GM19239 (cell line): ENCODE measurements at places on chromosomes 3 and 15.

DNA sequence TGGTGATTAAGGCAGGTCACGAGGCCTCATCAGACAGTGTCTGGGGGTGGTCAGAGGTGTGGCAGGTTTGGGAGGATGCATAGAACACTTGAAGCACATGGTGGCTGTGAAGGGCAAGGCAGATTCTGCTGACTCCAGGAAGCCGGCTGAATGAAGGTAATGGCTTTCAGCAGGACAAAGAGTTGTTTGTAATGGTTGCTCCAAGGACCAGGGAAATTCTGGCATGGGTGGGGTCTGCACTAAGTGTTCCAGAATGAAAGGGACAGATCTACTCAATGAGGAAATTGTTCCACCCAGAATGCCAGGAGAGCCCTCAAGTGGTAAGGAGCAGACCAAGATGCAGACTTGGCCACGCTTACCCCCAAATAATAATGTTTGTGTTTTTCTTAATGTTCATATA lies 70.7 kb upstream of the ACAD9 start:
- no peak for DNase-seq

DNA sequence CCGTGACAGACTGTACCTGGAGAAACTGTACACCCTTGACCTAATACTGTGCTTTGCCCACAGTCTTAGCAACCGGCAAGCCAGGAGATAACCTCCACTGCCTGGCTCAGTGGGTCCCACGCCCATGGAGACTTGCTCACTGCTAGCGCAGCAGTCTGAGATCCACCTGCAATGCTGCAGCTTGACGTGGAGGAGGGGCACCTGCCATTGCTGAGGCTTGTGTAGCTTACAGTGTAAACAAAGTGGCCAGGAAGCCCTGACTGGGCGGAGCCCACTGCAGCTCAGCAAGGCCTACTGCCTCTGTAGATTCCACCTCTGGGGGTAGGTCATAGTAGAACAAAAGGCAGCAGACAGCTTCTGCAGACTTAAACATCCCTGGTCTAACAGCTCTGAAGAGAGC lies 189.3 kb downstream of the EDEM1 start:
- DNase-seq: no peak

DNA sequence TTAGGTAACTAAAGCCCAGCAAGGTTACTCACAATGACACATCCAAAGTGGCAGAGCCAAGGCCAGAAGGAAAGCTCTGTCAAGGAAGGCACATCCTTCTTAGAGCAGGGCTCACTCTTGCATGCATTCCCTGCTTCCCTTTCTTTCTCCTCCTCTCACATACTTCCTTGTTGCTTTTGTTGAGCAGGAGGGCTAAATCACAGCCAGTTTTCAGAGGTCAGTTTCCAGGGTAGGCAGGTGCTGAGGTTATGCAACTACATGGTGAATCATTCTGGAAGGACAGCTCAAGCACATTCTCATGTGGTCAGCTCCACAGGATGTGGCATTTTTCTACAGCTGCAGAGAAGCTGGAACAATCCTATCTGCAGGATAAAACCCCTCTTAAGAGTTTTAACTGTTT lies 275.6 kb downstream of the ZNF621 start:
- DNase-seq: no peak

DNA sequence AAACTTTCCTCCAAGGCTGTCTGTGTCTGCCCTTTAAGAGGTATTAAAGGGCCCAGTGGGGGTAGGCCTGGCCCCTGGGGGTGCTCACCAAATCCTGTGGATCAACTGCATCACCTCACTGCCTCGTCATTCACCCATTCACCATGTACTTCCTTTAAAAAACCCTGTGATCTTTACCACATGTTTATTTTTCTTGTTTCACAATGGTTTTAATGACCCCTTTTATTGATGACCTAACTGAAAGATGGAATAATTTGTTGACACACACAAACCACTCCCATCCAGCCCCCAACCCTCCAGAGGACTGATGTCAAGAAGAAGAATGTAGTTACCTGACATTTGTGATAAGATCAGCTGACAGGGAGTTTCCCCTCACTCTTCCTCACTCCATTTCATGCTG lies 40.8 kb downstream of the KCNAB1 start:
- no peak for DNase-seq

- no peak for DNase-seq
Observed at GRCh38 chr15:53746101-53746500, 13.4 kb downstream of the WDR72 start.

DNA sequence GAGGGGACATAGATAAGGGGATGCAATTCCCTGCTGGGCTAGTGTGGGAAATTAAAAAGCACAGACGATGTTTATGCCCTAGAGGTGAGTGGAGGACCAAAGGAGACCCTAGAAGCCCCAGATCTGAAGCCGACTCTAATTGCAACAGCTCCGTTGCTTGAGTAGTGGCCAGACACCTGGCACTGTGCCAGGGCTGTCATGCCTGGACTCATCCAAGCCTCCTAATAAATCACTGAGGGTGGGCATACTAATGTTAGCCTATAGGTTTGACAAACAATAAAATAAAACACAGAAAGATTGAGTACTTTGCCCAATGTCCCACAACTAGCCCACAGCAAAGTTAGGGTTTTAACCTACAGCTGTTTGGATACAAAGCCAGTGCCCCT lies 25.4 kb upstream of the MRPS22 start:
- DNase-seq: no peak

- DNase-seq: no peak
Observed at GRCh38 chr3:153399636-153400035, 237.6 kb downstream of the RAP2B start.

DNA sequence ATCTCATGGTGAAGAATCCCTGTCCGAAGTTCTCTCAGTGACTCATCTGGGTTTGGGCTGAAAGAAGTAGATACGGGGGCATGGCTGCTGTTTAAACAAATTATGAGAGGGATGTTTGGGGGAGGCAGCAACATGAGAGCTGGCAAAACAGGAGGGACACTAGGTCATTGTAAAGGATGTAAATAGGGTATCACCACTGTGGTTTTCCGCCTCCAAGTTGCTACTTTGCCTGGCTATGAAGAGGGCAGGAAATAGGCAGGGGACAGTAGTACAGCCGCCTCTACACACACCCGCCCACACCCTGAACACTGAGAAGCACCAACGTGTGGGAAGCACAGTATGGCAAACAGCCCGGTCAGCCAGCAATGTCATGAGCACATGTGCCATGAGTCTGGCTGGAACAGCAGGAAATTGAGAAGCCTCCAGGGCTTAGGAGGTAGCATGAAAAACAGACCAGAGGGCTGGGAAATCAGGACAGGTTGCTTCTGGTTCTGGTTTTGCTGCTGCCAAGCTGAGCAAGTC lies 17.1 kb downstream of the HEXA start:
- DNase-seq: no peak

- no peak for DNase-seq
Observed at GRCh38 chr3:116981089-116981488, 271.5 kb downstream of the TUSC7 start.

DNA sequence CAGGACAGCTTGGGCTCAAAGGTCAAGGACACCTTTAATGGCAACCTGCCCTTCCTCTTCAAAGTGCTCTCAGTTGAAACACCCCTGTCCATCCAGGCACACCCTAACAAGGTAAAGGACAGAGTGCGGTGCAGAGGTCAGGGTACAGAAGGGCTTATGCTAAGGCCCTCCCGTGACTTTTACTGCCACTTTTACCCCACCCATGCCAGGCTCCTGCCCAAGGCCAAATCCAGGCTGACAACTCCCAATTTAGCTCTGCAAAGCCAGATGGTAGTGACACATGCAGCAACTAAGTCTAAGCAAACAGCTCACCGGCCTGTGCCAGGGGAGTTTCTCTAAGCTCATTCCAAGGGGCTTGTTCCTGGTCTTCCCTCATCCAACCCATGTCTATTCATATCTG lies 1.6 kb downstream of the MPI start:
- DNase-seq: no peak
